Upper lobe of right lung (tissue), 1 donor: ENCODE measurements at places on chromosomes 6 and 20.
A peak's percentile ranks its signal among the peaks of the same experiment; 100 is the strongest.

DNA sequence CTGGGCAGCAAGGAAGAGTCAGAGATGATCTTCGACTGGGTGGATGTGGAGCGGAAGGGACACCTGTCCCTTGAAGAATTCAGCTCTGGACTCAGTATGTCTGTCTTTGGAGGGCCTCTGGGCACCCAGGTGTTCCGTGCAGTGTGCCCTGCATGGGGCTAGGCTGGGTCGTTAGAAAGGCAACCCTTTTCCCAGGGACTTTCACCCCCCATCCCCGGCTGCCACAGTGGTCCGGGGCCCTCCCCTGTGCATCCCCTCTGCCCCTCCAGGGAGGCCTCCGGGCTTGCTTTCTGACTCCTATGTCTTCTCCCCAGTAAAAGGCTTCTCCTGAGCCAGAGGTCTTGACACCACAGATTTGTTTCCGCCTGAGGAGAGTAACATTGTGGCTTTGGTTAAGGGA, 16.2 kb downstream of the RAB44 start:
- DNase-seq: no peak

- DNase-seq: no peak
These were observed 154.2 kb upstream of the RNF24 start for GRCh38 chr20:4169360-4170190.

- no peak for DNase-seq
These were observed 13.9 kb upstream of the TRIM39 start for GRCh38 chr6:30312676-30313321.

DNA sequence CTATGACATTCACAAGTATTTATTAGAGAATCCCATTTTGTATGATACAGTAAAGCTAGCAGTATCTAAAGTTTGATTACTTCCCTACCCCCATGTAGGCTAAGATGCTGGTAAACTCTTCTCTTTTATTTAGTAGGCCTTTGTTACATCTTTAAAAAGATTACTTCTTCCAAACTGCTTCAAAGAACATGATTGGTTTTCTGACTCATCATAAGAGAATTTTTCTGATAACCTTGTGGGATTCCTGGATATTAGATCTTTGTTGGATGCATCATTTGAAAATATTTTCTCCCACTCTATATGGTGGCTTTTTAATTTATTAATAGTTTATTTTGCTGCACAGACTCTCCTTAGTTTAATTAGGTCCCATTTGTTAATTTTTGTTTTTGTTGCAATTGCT, 898.3 kb upstream of the ADGRB3 start:
- DNase-seq: no peak

DNA sequence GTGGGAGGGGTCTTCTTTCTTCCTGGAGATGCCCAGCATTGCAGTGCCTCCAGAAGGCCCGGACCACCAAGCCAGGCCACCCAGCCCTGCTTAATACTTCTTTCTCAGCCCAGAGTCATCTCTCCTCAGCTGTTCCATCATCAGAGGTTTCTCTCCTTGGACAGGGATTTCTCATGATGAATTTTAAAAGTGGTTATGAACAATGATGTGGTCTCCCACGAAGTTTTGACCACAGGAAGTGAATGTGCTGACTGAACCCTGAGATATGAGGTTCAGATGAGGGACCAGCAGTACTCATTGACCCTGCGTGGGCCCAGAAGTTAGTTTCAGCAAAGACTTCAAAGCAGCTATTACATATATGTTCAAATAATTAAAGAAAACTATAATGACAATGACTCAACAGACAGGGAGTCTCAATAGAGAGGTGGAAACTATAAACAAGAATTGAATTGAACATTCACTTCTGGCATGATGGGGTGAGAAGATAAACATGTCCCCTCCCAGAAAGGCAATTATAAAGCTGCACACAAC, 114.5 kb upstream of the SLC22A16 start:
- no peak for DNase-seq

GRCh38 chr6:7051780-7052442, 55.9 kb upstream of the RREB1 start:
- peak; percentile 86 for DNase-seq

- no peak for DNase-seq
These were observed 208.1 kb downstream of the OGFRL1 start for GRCh38 chr6:71496722-71497033.

- DNase-seq: no peak
These were observed 25.1 kb upstream of the HSF2 start for GRCh38 chr6:122374307-122374706.

DNA sequence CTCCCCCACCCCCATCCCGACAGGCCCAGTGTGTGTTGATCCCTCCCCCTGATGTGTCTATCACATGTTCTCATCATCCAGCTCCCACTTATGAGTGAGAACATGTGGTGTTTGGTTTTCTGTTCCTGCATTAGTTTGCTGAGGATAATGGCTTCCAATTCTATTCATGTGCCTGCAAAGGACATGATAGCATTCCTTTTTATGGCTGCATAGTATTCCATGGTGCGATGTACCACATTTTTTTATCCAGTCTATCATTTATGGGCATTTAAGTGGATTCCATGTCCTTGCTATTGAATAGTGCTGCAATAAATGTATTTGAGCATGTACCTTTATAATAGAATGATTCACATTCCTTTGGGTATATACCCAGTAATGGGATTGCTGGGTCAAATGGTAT, 66.6 kb upstream of the NXT1 start:
- no peak for DNase-seq

GRCh38 chr20:1800777-1801176, 94.4 kb upstream of the SIRPA start:
- DNase-seq: no peak

GRCh38 chr20:15475483-15475882, 1097.8 kb downstream of the KIF16B start:
- peak; percentile 73 for DNase-seq

DNA sequence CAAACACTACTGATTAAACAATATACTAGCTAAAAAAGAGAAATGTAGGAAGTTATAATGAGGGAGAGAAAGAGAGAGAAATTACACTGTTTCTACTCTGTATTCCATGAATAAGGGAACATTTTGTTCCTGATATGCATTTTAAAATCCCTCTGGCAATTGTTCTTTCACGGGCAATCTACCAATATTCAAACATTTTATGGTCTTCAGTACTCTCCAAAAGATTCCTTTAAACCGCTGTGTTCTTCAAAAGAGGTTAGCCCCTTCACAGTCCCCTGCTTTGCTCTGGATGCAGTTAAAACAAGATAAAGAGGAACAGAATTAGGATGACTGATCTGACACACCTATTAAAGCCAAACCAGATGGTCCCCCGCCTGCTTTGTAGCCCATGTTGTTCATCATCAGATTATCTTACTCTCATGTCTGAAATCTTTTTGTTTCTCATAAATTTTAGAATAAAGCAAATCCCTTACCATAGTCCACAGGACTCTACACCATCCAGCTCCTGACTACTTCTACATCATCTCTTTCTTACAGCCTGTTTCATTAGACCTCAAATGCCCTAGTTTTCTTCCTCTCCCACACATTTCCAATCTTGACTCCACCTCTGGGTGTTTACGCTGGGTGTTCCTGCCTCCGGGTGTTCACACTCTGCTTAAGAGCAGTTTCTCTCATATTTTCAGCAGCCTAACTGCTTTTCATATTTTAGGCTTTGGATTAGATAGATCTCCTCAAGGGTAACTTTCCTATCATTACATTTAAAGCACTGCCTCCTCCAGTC, 399.7 kb downstream of the COL12A1 start:
- no peak for DNase-seq

GRCh38 chr6:1423578-1423977, 34.2 kb downstream of the FOXF2 start:
- DNase-seq: no peak

DNA sequence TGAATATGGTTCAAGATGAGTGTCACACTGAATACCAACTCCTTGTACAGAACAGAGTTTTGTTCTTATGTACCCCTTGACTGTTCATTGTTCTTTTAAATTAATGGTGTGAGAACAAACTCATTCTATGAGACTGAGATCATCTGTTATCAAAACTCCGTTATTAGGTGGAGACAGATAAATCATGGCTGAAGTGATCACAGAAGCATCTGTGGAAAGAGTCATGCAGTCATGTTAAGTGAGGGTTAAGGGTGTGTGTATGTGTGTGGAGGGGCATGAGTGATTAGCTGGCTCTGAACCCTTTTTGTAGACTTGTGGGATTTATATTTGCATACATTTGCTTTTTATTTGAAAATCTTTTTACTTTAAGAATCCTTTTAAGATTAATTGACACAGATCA, 24.7 kb downstream of the ADGRG6 start:
- DNase-seq: no peak

- DNase-seq: no peak
These were observed 16.9 kb downstream of the ZNF217 start for GRCh38 chr20:53576586-53577318.

DNA sequence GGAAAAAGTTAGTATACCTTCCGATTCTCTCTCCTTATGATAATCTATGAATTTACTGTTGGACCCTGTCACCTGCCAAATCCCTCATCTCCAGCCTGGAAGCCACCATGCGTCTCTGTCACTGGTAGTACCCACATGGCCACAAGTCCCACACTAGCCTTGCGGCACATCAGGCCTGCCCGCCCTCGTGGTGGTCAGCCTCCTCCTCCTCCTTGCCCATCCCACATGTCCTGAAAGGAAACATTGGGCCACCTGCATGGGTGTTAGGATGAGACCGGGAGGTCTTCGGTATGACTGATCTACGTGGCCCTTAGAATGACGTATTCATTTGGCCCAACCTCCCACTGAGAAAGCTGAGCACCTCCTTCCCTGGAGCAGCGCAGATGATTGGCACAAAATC, 37.0 kb upstream of the QKI start:
- DNase-seq: no peak

DNA sequence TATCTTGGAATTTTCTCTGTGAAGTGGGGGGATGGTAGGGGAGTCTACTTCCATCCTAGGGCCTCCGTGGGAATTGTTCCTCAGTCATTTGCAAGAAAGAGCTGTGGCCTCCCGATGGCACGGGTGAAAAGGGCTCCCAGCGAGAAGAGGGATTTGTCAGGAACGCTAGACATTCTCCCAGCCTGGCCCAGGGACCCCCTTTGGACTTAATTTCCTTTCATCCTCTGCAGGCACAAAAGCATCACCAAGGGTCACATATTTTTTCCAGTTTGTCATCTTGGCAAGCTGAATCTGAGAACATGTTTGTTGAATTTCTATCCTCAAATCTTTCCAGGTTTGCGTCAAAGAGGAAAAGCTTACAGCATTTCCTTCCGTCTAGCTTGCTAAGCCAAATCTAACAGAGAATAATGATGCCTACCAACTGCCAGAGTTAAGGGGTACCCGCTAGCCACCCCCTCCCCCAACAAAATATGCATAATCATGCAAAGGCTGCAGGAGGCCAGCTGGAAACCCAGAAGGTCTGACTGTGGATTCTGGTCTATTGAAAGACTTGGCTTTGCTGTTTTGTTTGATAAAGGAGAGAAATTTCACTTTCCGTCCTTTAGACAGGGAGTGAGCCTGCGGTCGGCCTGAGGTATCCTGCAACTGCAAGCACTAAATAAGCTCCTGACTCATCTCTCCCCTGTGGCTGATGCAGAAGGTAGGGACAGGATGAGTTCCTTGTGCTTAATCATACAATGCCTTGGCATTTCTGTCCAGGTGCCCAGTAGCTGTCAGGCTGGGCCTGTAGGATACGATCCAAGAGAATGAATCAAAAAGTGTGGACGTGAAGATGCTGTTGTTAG, 23.1 kb downstream of the PSMG4 start:
- DNase-seq: peak; percentile 46

GRCh38 chr6:39892490-39893129, 41.7 kb downstream of the MOCS1 start:
- peak; percentile 80 for DNase-seq

- no peak for DNase-seq
These were observed 22.9 kb downstream of the ASIP start for GRCh38 chr20:34264141-34264540.

GRCh38 chr20:11906626-11907480, 10.8 kb upstream of the BTBD3 start:
- DNase-seq: no peak

DNA sequence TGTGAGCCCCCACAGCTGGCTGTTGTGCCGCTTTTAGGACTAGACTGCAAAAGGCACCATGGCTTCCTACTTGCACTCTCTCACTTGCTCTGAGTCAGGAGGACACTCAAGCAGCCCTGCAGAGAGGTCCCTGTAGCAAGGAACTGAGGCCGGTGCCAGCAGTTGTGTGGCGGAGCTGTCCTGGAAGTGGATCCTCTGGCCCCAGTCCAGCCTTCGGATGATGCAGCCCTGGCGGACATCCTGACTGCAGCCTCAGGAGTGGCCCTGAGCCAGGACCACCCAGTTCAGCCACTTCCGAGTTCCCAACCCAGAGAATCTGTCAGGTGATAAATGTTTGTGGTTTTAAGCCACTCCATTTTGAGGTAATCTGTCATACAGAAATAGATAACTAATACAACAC, 17.5 kb downstream of the CTCFL start:
- DNase-seq: no peak

GRCh38 chr6:50724381-50725124, 11.2 kb downstream of the TFAP2D start:
- DNase-seq: no peak

GRCh38 chr6:83505356-83505755, 7.0 kb upstream of the PRSS35 start:
- DNase-seq: no peak

DNA sequence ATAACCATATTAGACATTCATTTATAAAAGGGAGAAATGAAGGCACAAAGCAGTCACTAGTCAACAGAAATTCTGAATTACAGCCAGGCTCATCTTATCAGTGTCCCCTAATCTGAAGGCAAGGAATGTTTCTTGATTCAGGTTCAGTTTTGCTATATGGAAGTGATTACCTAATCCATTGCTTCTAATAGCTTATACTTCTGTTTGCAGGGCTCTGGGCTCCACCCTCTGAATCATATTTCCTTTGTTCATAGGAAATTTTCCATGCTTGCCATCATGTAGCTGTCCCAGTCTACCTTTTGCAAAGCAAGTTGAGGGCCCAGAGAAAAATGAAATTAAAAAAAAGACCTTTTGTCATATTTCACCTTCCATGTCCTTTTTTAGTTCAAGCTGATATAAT, 96.0 kb downstream of the LCA5 start:
- DNase-seq: no peak

DNA sequence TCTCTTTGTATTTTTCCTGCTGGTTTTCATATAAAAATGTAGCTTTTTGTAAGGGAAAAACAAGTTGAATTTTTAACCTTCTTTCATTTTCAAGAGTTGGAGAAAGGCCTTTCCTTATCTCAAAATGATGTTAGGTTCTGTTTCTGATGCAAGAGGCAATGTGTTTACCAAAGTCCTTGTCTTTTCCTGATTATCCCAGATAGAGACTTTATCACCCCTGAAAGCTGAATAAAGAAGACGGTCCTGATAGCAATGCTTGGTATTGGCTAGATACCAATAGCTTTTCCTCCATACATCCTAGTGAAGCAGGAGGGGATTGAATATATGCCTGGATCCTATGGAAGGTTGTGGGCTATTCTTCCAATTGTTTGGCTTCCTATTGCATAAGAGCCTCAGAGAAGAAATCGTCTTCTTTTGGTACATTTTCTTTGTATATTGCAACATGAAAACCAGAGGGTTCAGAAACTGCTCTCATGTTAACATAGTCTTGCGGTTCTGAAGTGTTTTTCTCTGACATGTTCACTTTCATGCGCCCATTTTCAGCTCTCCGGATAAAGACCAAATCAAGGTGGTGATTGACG, 5.5 kb downstream of the PNLDC1 start:
- no peak for DNase-seq

- no peak for DNase-seq
These were observed 326.3 kb downstream of the RIMS1 start for GRCh38 chr6:72212686-72213085.
